ENCODE measurements at places on chromosomes 1 and 21. TPM values are rescaled to one million over a fixed set of nuclear protein-coding genes. Genes with fewer than 3 reads are reported as not detected.

IQCC gene
- 1.0 TPM for total RNA-seq

SPATA45 gene
- 0.28 TPM for total RNA-seq

AP4B1 gene
- total RNA-seq, result 11.7 TPM

GJA8 gene
- total RNA-seq, result not detected

FAM43B gene
- not detected for total RNA-seq

F3 gene
- total RNA-seq, result 59.4 TPM

BMP8A gene
- total RNA-seq, result 0.28 TPM

NEK2 gene
- 2.1 TPM for total RNA-seq

ADIPOR1 gene
- 126 TPM for total RNA-seq

HUNK gene
- under 0.01 TPM for total RNA-seq

FCER1G gene
- not detected for total RNA-seq

MAP3K21 gene
- total RNA-seq, result 0.46 TPM

SPOCD1 gene
- total RNA-seq, result 14.2 TPM
